ENCODE measurements at places on chromosomes 1 and 21.

- DNase-seq = no peak
These were observed 192.7 kb downstream of the PTPRU start for GRCh38 chr1:29428997-29429396.

DNA sequence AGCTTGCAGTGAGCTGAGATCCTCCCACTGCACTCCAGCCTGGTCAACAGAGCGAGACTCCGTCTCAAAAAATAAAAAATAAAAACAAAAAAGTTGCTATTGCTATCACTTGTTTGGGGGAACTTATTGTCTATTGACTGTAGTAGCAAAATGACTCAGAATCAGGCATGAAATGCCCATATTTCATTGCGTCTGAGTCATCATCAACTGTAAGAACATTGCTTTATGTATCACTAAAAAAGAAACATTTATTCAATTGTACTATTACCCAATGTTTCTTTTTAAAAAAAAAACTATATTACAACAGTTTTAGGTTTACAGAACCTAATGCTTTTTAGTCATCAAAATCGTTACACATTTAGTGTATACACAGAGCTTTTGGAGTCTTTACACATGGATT lies 91.0 kb upstream of the FMN2 start:
- DNase-seq = peak; percentile 90

DNA sequence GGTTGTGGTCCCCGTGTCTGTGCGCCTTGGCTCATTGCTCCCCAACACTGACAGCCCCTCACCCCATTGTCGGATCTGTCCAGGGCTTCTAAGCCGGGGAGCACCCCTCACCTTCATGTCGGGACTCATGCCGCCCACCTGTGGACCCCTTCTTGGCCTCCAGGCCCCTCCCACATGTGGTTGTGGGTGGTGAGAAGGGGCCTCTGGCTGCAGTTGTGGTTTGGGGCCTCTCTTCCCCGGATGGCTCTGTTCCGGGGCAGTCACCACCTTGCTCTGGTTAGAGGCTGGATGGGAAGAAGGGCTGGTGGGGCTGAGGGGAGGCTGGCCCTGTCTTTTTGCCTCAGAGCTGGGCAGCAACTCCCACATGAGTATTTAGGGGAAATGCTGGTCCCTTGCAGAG lies 158.6 kb upstream of the C1orf174 start:
- DNase-seq = no peak

DNA sequence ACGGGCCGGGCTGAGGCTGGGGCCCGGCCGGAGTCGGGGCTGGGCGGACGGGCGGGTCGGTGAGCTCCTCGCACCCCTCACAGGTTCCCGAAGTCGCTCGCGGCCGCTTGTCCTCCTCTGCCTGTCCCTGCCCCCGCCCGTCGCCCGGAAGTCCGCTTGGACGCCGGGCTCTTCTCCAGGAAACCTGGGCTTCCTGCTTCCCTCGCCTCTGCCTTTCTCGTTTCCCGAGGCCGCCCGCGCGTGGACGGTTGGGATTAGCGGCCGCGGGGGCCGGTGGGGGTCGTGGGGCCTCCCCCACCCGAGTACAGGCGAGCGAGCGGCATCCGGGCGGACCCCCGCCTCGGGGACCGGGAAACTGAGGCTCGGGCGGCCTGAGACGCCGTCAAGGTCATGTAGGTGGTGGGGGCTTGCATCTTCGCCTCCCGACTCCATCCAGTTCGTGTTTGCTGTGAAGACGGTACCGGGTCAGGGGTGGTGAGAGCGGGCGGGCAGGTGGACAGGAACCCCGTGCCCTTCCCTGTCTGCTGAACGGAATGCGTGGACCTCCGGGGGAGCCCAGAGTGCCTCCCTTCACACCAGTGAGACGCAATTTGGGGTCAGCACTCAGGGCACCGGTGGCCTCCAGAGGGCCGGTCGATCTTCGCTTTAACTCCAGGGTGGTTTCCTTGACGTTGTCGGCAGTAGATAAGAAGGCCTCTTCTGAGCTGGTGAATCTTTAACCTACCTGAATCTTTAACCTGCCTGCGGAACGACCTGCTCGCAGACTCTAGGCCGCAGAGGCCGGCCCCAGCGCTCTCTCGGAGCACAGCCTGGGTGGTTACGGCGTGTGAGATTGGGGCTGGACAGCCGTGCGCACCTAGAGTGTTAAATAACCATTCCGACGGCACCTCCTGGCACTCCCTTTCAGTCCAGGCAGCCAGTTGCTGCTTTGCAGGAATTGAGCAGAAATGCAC lies 686 bp downstream of the ARF1 start:
- DNase-seq = peak; percentile 50

DNA sequence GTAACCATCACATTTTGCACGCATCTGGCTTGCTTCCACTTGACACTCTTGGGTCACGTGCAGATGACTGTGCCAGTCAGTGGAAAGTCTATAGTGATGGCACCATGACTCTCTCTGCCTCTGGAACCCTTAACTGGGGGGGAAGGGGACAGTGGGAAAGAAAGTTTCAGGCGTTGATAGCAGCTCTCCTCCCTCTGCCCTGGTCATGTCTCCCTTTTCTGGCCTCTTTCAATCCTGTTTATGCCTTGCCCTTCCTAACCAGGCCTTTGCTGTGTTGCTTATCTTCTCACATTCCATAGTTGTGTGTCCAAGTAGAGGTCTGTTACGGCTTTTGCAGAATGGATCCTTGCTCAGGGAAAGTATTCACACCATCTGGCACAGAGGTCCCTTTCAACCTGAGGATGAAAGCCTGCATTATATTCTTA lies 93.5 kb downstream of the NRDC start:
- no peak for DNase-seq

DNA sequence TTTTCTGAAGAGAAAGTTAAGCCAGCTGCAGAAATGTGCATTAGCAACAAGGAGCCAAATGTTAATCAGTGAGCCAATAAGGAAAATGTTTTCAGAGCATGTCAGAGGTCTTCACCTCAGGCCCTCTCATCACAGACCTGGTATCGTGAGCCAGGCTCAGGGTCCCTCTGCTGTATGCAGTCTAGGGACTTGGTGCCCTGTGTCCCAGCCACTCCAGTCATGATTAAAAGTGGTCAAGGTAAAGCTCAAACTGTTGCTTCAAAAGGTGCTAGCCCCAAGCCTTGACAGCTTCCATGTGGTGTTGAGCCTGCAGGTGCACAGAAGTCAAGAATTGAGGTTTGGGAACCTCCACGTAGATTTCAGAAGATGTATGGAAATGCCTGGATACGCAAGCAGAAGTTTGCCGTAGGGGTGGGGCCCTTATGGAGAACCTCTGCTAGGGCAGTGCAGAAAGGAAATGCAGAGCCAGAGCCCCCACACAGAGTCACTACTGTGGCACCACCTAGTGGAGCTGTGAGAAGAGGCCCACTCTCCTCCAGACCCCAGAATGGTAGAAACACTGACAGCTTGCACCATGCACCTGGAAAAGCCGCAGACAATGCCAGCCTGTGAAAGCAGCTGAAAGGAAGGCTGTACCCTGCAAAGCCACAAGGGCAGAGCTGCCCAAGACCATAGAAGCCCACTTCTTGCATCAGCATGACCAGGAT lies 1128.7 kb downstream of the AMY1C start:
- no peak for DNase-seq

DNA sequence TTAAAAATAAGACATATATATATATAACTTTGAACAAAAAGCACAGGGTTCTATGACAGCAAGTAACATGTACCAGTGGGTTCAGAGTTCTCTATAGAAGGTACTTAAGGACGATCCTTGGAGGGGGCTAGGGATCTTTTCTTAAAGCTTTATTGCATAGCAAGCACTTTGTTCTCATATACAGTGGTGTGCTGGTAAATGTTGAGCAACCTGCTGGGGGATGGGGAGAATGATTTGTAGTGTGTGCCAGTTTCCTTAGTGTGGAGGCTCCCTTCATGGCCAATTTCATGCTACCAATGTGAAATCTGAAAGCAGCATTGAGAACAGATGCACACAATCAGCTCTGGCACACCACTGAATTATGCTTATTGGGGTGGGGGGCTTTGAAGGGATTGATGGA lies 69.5 kb upstream of the NFASC start:
- DNase-seq = no peak

DNA sequence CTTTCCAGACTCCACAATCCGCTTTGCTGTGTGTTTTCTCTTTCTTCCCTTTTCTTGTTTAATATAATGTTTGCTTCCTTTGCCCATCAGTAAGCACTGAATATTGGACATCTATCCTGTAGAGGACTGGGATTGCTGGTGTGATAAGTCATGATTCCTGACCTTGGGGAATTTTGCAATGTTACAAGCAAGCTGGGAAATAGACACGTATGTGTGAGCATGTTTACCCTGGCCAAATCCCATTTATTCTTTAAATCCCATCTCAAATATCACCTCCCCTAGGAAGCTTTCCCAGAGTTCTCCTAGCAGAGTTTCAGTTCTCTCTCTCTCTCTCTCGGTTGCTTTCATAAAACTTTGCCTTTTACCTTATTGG lies 155.3 kb downstream of the ROR1 start:
- no peak for DNase-seq

DNA sequence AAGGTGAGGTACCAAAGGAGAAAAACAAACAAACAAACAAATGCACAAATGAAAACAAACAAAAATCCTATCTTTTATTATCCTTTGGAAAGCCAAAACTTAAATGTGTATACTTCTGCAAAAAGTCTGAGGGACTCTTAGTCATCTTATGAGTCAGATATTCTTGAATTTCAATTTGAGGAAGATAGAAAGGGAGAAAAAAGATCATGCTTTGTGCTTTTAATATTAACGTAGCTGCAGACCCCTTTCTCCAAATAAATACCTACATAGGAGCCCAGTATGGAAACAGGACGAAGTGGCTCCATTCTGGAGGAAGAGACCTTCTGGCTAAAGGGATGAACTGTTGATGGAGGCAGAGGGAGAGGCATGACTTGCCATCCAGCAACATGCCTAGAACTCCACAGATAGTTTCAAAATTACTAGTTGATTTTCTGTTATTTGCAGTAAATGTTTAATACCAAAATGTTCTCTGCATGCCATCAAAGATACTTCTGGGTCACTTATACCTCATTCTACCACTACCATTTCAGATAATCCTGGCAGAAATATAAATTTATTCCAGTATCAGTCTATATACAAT lies 25.4 kb downstream of the NUP210L start:
- peak; percentile 80 for DNase-seq

DNA sequence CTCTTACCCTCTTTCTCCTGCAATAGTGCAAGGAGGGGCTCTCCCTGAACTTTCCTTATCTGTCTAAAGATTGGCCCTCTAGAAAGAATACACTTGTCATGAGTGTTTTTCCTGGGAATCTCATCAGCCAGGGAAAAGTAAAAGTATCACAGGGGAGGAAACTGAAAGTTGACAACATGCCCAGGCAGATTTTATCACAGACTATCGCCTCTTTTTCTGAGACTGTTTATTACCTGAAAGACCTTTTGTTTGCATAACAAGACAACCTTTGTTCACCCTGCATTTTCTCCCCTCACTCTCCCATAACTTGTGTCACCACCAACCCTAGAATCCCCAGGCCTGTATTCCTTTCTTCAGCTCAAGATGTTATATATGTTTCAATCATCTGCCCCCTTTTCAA lies 794.7 kb upstream of the ADAMTS5 start:
- no peak for DNase-seq

DNA sequence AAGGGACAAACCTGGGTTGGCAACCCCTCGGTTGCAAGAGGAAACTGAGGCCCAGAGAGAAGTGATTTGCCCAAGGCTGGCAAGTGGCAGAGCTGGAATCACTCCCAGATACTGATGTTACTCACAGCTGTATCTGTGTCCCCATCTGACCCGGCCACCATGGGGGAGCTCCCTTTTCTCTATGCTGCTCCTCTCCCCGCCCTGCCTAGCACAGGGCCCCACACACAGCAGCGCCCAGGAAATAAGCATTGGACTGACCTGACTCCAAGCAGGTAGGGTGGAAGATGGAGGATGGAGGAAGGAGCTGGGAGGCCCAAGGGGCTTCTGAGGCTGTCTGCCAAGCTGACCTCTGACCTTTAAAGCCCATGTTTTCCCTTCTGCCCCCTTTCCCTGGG lies 3.0 kb upstream of the FBLIM1 start:
- no peak for DNase-seq

Measured in suppressor macrophage treated with lipopolysaccharide for 1 hour (primary cell).